ENCODE measurements at places on chromosomes 5 and 9.
A peak's percentile ranks its signal among the peaks of the same experiment; 100 is the strongest.

DNA sequence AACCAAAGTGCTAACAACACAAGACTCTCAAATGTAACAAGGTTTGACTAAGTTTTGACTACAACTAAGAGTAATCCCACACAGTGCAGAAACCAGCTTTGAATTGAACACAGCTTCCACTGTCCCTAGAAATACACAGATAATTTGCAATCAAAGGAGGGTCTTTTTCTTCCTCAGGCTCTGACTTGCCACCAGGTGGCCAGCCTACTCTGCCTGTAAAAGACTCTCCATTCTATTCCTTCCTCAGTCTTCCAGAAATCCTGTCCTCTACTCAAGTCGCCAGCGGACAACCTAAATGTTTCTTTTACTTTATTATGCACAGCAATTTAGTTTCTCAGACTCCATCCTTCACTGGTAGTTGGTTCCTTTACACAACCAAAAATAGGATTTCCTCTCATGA is 32.2 kb upstream of the MCTP1 start:
- DNase-seq: no peak

DNA sequence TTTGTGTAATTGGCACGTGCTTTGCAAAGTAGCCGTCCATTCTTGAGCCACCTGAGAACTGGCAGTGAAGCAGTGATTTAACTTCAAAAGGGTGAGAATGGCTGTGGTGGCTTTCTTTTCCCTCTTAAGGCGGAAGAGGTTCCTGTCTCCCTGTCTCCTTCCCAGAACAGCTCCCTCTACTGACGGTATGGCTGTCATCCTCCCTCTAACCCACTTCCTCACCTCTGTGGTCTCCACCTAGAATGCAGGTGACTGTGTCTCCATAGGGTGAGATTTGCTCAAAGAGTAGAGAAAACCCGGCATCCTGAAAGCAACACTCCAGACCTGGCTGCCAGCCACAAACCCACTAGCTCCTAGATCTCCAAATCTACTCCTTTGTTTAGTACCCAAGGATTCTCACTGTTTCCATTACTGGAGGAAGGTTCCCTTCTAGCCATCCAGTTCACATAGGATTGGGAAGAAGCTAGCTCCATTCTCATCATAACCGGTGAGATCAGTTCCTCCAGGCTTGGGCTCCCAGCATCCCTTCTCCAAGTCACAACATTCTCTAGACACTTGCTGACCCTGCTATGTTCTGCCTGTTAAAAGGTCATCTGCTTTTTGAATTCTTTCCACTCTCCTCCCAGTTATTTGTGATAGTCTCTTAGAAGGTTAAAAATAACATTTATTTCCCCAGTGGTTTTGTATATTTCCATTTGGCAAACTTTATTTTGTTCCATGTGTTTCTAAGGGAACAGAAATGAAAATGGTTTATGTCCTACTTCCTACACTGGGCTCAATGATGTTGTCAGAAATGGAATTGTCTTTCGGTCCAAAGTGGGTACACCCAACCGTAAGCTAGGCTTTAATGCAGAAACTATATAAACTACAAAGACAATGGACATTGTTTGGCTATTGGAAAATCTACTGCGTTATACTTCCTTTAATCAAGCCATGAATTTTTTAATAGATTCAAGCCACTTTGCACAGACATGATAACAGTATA is 269.4 kb downstream of the CWC27 start:
- DNase-seq: no peak

- no peak for DNase-seq
These were observed 100.1 kb upstream of the TNFAIP8 start for GRCh38 chr5:119255571-119256356.

- no peak for DNase-seq
These were observed 57.6 kb downstream of the HMCN2 start for GRCh38 chr9:130323051-130323745.

GRCh38 chr5:27472000-27472763 is 433.8 kb upstream of the CDH9 start:
- peak; percentile 11 for DNase-seq

DNA sequence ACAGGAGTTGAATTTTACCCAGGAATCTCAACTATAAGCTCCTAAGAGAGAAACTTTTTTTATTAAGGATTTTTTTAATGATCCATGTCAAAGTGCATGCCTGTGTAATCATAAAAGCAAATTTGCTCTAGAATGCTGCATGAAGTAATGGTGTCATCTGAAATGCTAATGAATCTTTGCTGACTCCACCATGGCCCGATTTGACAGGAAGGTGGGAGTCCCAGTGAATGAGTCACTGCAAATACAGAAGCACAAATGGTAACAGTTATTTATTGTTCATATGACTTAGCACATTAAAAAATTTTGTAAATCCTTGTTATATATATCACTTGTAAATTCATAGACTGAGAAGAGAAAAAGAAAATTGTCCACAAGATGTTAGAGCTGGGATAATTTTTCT is 341.3 kb downstream of the RASEF start:
- no peak for DNase-seq

GRCh38 chr9:133886563-133887501 is 105.3 kb downstream of the VAV2 start:
- DNase-seq: no peak

GRCh38 chr9:116387934-116388698 is 234.5 kb downstream of the PAPPA start:
- DNase-seq: no peak

GRCh38 chr5:176817369-176817840 is 7.0 kb downstream of the UNC5A start:
- no peak for DNase-seq

GRCh38 chr5:15850939-15851341 is 328.7 kb downstream of the MARCHF11 start:
- no peak for DNase-seq

GRCh38 chr5:55510523-55510880 is 24.3 kb downstream of the PLPP1 start:
- DNase-seq: no peak

DNA sequence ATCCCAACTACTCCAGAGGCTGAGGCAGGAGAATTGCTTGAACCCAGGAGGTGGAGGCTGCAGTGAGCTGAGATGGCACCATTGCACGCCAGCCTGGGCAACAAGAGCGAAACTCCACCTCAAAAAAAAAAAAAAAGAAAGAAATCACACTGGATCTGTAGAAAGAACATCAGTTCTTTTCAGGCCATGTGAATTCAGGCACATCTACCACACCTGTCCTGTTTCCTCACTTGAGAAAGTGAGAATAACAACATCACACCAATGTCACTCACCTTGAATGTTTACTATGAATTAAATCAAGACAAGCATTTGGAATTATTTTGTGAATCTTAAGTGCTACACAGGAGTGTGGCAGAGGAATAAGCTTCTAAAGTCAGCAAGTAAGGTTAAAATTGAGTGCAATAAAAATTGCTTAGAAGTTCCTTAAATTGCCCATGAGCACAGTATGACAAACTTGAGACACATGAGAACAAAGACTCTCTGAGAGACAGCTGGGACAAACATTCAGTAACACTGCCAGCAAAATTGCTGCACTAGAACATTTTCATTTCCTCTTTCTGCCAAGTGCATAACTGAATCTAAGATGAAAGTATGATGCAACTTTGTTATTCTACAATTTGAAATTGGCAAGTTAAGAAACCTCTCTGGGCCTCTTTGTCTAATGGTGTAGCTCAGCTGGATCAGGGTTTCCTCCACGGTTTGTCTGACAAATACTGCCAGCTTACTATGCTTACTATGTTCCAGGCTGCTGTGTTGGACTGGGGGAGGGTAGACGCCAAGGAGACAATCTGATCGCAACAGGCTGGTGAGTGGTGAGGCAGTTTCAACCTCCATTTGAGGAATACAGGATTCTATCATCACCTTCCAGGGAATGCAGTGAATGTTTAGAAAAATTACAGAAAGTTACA is 1.9 kb upstream of the RIC1 start:
- DNase-seq: peak; percentile 57

- no peak for DNase-seq
These were observed 611 bp downstream of the EXOSC3 start for GRCh38 chr9:37784291-37784615.

- no peak for DNase-seq
These were observed 89.8 kb upstream of the COL5A1 start for GRCh38 chr9:134551644-134552348.

DNA sequence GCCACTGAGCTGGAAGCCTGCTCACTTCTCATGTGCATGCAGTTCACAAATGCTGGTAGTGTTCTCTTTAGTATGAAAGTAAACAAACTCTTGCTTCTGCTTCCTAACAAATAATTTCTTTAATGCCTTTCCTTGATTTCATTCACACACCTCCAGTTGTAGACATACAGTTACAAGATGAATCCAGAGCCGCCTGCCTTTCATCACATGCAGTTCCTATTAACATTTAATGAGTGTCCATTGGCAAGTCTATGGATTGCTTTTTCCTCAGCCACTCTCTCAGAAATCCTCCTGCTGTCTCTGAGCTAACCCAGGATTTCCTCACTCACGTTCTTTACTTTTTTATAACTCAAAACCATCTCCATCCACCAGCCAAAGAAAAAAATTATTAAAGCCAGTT is 408.6 kb downstream of the BNC2 start:
- no peak for DNase-seq

DNA sequence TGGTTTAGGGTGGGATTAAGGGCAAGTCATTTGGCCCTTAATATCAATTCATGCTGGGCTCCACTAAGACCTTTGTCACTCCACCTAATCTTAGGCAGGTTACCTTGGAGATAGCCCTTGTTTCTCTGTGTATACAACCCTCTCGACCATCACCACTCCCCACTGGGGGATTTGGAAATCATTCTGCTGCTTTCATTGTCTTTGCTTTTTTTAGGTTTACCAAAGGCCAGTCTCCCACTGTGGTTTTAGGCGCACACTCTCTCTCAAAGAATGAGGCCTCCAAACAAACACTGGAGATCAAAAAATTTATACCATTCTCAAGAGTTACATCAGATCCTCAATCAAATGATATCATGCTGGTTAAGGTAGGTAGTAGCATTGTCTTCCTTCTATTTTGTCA is 6.2 kb downstream of the GZMK start:
- DNase-seq: no peak

GRCh38 chr5:122907276-122907675 is 61.9 kb downstream of the SNX24 start:
- DNase-seq: no peak

- no peak for DNase-seq
These were observed 1.3 kb downstream of the TXN start for GRCh38 chr9:110255034-110255462.

DNA sequence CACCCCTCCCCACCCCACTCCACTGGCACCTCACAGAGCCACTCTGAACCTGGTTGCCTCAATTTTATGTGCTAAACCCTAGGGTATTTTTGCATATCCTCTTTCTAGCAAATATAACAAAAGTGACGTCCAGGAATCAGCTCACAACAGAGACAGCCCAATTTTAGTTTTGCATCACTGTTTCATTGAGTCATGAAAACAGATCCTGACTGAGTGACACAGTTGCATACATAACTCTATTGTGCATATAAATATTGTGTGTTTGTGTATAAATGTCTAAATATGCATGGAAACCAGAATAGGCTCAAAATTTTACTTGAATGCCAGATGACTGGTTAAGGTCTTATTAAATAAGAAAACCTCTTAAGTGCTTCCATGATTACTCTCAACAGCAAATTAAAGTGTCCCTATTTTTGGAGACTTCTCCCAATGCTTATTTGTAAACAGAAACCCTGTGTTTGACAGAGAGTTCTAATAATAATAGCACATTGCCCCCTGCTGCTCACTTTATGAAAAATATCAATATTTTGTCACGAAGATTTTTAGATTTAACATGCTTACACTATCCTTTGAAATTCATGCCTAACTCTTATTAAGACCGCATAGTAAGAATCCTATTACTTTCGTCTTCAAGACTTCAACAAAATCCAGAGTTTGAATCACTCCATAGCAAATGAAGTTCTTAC is 75.5 kb upstream of the PRRC1 start:
- no peak for DNase-seq

DNA sequence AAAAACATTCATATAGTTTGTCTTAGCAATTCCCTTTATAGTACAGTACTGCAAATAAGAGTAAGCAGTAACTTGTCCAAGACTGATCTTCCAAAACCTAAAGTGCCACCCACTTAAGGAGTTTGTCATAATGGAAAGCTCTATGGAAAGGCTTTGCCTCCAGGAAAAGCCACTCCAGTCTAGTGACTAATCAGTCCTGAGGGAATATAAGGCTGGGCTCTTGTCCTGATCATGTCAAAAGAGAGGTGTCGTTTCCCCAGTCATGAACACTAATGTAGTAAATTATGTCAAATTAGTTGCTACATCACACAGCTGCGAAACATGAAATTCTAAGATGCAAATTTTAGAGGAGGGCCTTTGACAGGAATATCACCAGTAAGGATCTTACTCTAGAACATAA is 271.6 kb downstream of the GABRB2 start:
- no peak for DNase-seq

- DNase-seq: no peak
These were observed 1.8 kb upstream of the MAML1 start for GRCh38 chr5:179730852-179731251.

- DNase-seq: no peak
These were observed 357.8 kb upstream of the RGMB start for GRCh38 chr5:98415663-98416062.

DNA sequence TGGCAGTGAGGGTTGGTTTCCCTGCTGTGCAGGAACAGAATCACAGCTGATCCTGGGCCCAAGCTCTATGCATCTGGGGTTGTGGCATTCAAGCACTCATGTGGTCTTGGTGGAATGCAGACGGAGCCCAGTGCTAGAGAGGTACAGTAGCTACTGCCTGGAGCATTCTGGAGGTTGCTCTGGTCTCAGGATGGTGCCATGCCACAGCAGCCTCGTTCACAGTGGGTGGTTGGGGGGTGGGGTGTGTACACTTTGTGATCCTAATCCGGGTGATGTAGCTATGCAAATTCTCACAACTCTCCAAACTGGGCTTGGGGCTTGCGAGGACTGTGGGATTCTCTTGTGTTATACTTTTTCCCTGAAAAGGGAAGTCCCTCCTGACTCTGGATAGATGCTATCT is 45.2 kb downstream of the FGD3 start:
- DNase-seq: no peak

Measured in GM04504 (cell line).